ENCODE measurements at places on chromosomes 2 and 18.

DNA sequence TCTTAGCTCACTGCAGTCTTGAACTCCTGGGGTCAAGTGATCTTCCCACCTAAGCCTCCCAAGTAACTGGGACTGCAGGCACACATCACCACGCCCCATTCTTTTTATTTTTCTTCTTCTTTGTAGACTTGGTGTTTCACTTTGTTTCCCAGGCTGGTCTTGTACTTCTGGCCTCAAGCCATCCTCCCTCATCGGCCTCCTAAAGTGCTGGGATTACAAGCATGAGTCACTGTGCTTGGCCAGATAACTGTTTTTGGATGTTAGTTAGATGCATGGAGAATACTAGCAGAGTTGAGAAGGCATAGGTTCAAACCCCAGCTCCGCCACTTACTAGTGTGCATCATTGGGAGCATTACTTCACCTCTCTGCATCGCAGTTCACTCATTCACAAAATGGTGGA lies 88.3 kb downstream of the TXNL1 start:
- no peak for DNase-seq

DNA sequence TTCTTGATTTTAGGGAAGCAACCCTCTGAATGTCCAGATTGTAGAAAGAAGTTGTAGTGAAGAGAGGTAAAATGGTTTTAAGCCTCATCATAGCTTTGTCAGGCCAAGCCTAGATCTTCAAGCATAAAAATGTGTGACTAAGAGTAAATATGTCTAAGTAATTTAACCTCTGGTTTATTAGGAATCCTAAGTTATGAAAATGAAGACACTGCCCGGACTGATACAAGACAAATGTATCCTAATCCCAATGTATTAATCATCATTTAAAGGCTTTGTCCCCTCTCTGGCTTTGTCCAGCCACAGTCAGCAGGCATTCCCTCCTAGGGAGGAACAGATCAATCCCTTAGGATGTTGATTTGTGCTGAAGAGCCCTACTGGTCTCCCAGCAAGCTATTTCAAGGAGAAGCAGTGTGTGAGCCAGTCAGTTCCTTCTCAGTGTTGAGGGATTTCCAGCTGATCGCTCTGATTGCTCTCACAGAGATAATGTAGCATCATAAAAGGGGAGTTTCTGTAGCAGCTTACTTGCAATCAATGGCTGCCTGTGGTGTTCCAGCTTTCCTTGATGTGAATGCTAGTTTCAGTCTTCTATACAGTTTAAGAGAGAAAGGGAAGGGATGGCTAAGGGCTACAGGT lies 796.1 kb downstream of the EPHA4 start:
- DNase-seq: no peak

GRCh38 chr2:111653913-111654312 lies 230.1 kb downstream of the ANAPC1 start:
- no peak for DNase-seq

GRCh38 chr18:11096839-11097750 lies 52.3 kb downstream of the PIEZO2 start:
- DNase-seq: no peak

DNA sequence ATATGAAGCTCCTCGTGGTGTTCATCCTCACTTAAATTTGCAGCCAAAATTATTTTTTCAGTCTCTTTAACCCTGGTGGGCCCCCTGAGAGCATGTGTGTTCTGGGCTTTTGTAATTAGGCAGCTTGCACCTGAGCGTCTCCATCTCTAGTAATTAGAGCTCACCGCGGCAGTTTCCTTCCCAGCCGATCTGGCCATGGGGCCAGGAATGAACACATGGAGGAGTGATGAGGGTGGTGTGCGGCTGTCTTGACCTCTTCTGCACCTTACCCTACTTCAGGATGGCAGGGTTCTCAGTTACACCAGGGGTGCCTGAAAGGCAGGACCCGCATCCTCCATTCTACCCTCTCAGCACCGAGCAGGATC lies 98.5 kb downstream of the AFF3 start:
- no peak for DNase-seq

- no peak for DNase-seq
Observed at GRCh38 chr2:173023718-173024117, 51.9 kb upstream of the MAP3K20 start.

GRCh38 chr2:57726294-57726693 lies 320.3 kb upstream of the VRK2 start:
- no peak for DNase-seq

DNA sequence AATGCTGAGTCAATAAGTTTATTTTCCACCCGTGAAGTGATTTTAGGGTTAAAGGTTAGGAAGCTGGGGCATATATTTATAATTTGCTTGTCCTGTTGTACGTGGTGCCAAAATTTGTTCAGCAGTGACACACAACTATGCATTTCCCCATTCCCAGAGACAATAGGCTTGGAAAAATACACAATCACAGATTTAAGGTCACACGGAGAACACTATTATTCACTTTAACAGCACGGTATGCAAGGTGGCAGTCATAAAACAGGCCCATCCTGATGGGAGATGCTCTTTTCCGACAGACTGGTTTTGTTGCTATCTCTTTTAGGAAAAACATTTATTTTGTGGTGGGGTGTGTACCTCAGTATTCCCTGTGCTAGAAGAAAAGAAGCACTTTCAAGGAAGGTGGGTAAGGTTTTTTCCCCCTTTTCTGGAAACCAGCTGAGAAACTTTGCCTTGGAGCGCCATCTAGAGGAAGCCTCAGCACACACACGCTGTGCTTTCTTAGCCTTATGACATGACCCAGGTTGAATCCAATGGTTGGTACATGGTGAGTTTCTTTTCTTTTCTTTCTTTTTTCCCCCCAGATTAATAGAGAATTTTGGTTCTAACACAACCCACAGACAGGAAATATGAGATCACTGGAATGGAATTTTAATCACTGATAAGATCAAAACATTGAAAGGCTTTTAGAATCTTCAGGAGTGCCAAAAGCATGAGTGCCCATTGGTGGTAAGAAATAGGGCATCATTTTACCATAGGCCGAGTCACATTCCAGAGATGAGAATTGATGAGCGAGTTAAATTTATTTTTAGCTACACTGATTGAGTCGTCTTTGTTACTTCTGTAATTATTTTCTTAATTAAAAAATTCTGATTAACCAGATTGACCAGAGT lies 332.1 kb downstream of the AGPS start:
- DNase-seq: peak; percentile 70

- DNase-seq: no peak
Observed at GRCh38 chr2:184611361-184612085, 13.2 kb downstream of the ZNF804A start.

DNA sequence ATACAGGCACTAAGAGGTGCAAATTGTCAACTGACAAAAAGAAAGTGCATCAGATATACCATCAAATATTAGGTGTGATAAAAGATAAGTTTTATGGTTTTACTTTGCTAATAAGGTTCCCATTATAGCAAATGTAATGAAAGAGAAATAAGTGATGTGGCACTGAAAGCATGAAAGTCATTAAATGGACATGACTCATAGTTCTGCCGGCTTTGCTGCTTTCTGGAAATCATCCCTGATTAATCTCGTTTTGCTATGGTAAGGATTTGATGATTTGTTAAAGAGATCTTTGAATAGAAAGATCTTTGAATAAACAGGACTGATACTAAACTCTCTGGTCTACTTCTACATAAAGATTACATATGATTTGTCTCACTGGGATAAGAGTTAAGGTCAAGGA lies 72.7 kb downstream of the CLIP4 start:
- no peak for DNase-seq

Data from right renal cortex interstitium (tissue), 3 donors.